NCI-H2029 (cell line): ENCODE measurements at places on chromosomes 11 and 22.

GRCh38 chr22:39428597-39429071 lies 28.2 kb upstream of the MGAT3 start:
- no peak for DNase-seq

GRCh38 chr11:74035264-74035663 lies 26.4 kb upstream of the UCP3 start:
- DNase-seq, result peak; percentile 24

- no peak for DNase-seq
Measured at GRCh38 chr11:119433358-119433725, 10.4 kb upstream of the THY1 start.

DNA sequence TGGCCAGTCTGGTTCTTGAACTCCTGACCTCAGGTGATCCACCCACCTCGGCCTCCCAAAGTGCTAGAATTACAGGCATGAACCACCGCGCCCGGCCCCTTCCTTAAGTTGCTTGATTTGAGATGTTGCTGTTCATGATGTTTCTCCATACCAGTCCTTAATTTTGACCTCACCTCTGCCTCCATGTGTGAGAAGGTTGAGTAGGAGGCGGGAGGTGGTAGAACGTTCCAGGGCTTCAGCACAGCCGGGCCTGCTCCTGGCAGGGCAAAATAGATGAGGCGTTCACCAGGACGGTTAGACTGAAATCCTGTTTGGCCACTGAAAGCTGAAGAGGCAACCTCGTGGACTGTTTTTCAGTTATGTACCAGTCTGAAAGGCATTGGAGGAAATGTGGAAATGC lies 48.3 kb upstream of the SYT13 start:
- no peak for DNase-seq

- DNase-seq, result no peak
Measured at GRCh38 chr11:133823211-133823610, 22.1 kb downstream of the SPATA19 start.

GRCh38 chr11:101825531-101825930 lies 89.3 kb upstream of the CEP126 start:
- no peak for DNase-seq

GRCh38 chr11:124930799-124931198 lies 5.0 kb downstream of the HEPACAM start:
- no peak for DNase-seq
